ENCODE measurements at places on chromosomes 12 and 14.

DNA sequence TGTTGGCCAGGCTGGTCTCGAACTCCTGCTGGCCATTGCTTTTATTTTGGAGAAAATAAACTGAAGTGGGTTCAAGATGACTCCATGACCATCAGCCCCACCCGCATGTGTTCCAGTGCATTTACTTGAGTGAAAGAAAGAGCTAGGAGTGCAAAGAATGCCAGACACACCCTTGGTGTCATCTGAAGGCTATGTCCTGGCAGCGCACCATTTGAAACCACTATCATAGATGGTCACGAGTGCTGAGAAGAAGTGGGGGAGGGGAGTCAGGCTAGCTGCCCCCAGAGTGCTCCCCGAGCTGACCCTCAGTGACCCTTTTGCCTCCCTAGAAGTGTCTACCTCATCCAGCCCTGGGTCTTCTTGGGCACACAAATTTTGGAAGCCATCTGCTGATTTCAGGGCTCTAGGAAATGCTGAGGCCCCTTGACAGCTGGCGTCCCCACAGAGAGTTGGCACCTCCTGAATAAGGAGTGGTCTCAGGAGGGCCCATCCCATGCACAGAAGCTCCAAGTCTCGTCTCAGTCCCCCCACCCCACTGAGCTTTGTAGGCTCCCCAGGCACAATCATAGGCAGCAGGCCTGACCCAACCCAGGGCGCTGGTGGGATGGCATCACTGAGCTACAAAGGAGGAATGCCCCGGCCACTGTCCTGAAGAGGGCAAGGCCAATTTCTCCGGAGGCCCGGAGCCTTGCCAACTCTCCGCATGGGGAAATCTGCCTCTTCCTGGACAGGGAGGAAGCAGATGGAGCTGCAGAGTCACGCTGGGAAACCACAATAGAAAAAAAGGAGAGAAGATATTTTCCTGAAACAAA is 28.0 kb downstream of the PXN start:
- no peak for DNase-seq

GRCh38 chr12:87388376-87388775 is 640.8 kb downstream of the C12orf50 start:
- DNase-seq = no peak

GRCh38 chr12:48925304-48926011 is at the start of gene FKBP11:
TSS of gene FKBP11 (minus strand) at chr12:48925492. CDS start at chr12:48925428, 64 bp downstream.
- DNase-seq = peak; percentile 58

GRCh38 chr12:26741584-26742227 is 91.3 kb downstream of the ITPR2 start:
- DNase-seq = no peak

- DNase-seq = no peak
These were observed 617 bp upstream of the MGP start for GRCh38 chr12:14886271-14886670.

GRCh38 chr12:124531281-124531745 is 36.1 kb downstream of the NCOR2 start:
- no peak for DNase-seq

DNA sequence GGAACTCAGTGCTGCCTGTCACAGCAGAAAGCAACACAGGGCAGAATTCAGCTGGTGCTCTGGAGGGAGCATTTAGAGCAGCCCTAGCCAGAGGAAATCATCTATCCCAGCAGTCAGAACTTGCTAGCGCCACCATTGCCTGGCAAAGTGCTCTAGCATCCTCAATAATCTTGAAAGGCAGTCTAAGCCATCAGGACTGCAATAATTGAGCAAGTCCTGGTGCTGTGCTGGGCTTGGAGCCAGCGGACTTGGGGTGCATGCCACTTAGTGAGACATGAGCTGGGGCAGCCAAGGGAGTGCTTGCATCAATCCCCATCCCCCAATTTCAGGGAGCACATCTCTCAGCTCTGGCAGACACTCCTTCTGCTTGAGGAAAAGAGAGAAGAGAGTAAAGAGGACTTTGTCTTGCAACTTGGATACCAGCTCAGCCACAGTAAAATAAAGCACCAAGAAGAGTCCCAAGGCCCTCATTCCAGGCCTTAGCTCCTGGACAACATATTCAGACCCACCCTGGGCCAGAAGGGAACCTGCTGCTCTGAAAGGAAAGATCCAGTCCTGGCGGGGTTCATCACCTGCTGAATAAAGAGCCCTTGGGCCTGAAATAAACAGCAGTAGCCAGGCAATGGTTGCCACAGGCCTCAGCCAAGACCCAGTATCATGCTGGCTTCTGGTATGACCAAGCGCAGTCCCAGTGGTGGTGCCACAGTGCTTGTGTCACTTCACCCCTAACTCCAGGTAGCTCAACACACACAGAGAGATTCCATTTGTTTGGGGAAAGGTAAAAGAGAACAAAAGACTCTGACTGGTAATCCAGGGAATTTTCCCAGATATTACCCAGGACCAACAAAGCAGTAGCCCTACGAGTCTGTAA is 44.5 kb upstream of the ZDHHC17 start:
- DNase-seq = no peak

DNA sequence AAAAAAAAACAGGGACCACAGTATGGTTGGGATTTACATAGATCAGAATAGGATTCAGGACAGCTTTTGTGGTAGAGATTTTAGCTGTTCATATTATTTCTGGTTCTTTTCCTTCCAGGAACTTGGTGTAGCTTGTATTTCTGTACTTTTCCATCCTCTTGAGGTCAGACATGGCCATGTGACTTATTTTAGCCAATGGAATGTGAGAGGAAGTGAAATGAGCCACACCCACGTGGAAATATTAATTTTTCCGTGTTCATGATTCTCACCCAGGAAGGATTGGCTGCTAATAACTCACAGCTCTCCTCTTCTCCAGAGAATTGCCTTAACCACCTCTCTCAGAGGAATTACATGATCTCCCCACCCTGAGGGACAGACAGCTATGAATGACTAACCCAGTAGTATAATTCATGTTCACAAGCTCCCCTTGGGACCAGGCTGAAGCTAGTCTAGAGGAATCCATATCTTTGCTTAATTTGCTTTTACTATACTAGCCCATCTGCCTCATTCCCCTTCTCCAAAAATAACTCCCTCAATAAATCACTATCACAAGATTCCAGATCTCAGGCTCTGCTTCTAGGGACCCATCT is 340.4 kb downstream of the NUAK1 start:
- no peak for DNase-seq

GRCh38 chr14:59362513-59362912 is 102.7 kb downstream of the GPR135 start:
- no peak for DNase-seq

GRCh38 chr14:93914278-93914677 is 12.9 kb upstream of the FAM181A start:
- DNase-seq = no peak

DNA sequence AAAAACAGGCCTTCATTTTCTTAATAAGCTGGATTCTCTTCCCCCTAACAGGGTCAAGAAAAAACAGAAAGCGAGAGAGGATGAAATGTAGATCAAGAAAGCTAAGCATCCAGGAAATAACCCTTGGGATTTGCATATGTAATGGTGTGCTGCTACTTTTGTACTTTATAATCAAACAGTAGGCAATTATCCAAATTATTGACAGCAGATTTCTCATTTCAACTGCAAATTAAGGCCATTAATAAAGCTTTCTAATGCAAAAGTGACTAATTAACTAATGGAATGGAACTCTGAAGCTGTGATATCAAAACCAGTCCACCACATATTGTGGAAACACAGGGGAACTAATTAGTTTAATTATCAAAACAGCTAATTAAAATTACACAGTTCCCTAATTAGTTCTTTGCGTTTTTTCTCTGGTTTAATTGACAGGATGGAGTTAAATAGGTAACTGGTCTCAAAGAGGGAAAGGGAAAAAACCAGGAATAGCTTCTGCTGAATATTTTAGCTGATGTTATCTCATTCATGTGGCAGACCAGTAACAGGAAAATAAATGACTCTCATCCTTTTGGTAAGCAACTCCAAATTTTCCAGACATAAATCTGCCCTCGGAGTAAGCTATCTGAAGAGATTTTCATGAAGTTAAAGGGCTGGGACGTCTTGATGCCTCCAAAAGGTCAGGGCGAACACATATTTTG is 182.7 kb upstream of the LMO3 start:
- no peak for DNase-seq

DNA sequence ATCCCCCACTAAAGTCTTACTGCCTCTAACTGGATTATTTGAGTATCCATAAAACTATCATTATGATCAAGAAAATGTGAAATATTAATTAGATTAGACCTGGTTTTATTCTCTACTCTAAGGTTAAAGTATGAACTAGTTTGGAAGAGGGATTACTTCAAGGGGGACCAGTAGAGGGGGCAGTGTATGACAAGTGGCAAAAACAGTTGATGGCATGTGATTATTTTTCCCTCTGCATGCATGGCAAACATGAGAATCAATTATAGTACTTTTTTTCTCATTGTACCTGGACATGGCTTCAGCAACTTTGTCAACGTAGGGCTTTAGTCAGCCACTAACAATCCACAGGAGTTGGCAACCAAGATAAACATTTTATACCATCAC is 145.0 kb upstream of the SLC38A2 start:
- DNase-seq = no peak

GRCh38 chr12:10207136-10207535 is 5.5 kb upstream of the GABARAPL1 start:
- DNase-seq = no peak

DNA sequence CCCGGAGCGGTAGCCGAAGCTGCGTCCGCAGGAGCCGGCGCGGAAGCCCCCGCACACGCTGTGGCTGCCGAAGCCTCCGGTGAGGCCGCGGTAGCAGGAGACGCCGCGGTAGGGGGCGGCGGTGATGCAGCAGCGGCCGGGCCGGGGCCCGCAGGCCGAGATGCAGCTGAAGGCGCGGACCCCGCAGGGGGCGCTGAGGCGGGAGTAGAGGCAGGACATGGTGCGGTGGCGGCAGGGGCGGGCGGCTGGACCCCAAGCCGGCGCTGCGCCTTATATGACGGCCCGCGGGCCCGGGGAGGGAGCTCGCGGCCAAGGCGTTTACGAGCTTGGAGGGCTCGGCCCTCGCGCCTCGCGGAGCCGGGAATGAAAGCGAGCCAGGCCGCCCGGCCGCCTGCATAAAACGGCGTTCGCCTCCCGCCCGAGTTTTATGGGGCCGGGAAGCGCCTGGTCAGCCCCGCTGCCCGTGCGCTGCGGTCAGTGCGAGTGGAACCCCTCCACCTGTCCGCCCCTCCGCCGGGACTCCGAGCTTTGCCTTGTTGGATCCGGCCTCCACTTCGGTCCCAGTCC is 16.0 kb upstream of the KRT86 start:
- no peak for DNase-seq

- DNase-seq = no peak
These were observed 435.3 kb upstream of the GARIN6 start for GRCh38 chr12:99212275-99212674.

DNA sequence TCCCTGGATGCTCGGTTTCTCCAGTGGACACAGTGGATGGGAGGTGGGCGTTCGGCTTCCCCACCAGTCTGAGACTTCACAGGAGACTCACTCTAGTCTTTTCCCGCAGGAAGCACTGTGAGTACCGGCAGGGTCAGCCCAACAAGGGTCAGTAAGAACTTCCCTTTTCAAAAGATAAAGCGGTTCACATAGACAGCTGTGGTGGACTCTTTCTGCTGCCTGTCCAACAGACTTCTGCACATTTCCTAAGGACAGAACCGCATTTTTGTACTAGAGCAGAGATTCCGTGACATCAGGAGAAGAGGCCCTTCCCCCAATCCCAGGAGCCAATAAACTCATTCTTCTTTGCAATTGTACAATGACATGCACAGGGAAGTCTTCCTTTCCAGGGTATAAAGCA is 10.4 kb downstream of the LTBR start:
- DNase-seq = no peak

- DNase-seq = no peak
These were observed 2.1 kb downstream of the CBX5 start for GRCh38 chr12:54277823-54278276.

DNA sequence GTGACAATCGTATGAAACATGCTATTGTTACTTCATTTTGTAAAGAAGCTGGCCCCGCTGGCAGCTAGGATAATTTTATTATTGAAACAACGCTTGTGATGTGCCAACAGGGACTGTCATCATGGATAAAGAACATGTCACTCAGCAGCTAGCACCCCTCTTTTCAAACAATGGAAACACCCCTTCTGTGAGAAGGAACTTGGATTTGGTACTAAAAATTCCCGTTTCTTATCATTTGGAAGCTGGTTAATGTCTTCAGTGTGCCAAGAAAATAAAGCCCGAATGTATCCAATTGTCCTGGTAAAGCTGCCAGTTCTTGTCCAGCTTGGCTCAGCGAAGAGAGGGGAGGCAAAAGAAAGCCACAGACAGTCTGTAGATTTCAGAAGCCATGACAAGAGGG is 186.6 kb downstream of the PHLDA1 start:
- DNase-seq = no peak

GRCh38 chr12:120964298-120964697 is 14.0 kb upstream of the HNF1A start:
- DNase-seq = no peak

DNA sequence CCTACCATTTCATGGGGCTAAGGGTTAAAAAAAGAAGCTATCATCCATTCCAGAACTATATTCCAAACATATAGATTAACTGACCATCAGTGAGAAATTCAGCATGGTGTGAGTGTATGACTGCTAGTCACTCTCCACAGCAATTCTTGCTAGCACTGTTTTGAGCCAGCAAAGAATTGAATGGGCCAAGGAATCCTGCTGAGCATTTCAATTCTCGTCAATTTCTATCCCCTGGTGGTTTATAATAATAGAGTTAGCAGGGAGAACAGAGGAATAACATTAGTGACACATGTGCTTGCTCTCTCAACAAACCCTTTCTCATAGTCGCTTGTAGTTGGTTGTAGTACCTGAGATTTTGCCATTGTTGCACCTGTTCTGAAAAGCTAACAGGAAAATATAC is 7.2 kb downstream of the MBIP start:
- no peak for DNase-seq

- no peak for DNase-seq
These were observed 1.1 kb downstream of the PPP4R4 start for GRCh38 chr14:94175011-94175745.

DNA sequence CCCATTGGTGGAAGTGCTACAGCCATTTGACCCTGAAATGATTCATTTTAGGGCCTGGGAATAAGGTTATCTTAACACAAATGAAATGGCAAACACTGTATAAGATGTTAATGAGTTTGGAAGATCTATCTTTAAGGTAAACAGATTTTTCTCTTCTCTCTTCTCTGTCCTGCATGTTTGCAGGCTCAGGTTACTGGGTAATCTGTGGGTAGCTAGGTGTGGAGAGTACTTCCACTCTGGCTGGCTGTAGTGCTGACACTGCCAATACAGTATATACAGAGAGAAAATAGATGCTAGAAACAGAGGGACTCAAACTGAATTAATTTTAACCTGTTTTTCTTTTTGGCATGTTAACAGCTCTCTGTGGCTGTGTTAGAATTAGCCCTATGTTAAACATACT is 84.6 kb downstream of the SLC38A6 start:
- no peak for DNase-seq

DNA sequence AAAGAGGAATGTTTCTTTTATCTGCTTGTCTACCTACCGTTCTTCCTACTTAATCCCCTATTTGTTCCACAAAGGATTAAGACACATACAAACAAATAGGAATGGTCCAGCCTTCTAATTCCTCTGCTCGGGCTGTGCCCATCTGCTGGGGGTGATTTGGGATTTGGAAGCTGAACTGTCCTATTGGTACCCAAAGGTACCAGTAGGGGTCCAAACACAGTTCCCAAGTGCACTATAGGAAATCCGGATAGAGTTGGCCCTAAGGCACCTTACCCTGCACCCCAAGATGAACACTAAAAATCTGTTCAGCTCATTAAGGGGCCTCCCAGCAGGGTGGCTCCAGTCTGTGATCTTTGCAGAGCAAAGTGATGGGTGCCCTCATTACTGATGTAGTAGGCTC is 566.9 kb downstream of the NRXN3 start:
- DNase-seq = no peak

- no peak for DNase-seq
These were observed 137.2 kb upstream of the DNM1L start for GRCh38 chr12:32541754-32542374.

- DNase-seq = no peak
These were observed 84.5 kb downstream of the TAOK3 start for GRCh38 chr12:118288174-118288573.
